ENCODE measurements at places on chromosomes 5 and 9. TPM values are rescaled to one million over a fixed set of nuclear protein-coding genes. Genes with fewer than 3 reads are reported as not detected.
A peak's percentile ranks its signal among the peaks of the same experiment; 100 is the strongest.

BAAT gene
- not detected for total RNA-seq

CARTPT gene
- not detected for total RNA-seq

NIPAL4 gene
- total RNA-seq, result 0.10 TPM

GRCh38 chr5:123294544-123294943 is 128.7 kb downstream of the CEP120 start:
- no peak for DNase-seq

DNA sequence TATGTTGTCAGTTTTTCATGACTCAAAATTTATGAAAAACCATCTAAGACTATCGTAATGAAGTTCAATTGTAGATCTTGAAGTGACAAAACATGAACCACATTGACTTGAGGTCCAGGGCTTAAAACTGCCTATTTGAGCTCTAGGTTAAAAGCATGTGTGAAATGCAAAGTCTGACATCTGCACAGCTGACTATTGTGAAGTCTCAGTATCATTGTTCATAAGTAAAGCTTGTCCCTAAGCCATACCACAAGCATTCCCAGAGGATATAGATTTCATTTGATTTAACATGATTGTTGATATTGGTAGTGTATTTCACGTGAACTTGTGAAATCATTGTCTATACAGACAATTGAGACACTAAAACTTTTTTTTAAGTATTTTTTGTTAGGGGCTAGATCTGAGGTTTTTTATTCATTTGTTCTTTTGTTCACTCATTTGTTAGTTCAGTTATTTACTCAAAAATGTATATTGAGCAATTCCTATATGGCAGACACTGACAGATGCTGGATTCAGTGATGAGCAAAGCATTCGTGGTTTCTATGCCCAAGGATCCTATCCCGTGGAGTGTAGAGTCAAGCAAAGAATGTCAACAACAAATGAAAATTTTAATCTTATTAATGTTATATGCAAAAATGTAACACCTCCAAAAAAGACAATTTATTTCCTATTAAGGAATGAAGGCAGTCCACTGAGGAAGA is 485.2 kb downstream of the RAB3C start:
- DNase-seq, result no peak

DNA sequence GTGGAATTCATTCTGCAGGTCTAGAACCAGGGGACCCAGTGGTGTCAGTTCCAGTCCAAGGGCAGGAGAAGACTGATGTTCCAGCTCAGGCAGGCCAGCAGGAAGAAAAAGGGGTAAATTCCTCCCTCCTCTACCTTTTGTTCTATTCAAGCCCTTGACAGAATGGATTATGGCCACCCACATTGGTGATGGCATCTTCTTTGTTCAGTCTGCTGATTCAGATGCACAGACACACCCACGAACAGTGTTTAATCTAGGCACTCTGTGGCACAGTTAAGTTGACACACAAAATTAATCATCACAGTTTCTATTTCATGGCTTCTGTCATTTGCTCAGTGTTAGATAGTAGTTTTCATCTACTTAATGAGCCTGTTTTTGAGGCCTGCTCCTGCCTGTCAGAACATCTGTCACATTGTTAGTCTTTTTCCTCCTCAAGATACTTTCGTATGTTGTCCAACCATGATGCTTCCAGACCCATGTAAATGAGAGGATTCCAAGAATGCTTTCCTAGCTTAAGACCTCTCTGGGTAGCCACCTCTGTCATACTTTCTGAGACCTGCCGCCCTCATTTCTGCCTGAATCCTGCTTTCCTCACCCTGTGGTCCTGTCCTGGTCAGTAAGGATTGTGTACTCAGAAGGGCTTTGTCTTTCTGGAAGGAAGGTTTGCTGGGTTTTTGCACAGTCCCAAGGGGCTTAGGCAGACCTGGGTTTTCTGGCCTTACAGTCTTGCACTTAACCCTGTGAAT is 72.5 kb downstream of the SPIN1 start:
- DNase-seq, result no peak

DNA sequence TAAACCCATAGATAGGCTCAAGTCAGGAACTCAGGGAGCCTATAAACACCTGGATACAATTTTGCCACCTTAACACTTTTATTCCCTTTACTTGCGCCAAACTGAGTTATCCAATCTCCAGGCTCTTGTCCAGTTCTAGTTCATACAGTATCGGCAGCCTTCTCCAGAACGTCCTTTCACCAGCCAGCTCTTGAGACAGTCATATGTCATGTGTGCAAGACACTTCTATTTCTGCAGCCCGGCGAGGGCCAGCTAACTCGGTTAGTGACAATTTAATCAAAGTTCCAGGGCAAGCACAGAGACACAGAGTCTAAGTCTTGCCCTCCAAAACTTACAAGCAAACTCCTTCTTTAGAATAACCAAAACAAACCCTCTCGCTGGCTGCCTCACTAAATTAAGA is 12.9 kb downstream of the ABCA1 start:
- DNase-seq, result no peak

- DNase-seq, result no peak
These were observed 4.9 kb upstream of the AKNA start for GRCh38 chr9:114392749-114393112.

- DNase-seq, result peak; percentile 0
These were observed 165.0 kb downstream of the TMEM232 start for GRCh38 chr5:110561510-110561909.
